ENCODE measurements at places on chromosomes 11 and 22. TPM values are rescaled to one million over a fixed set of nuclear protein-coding genes. Genes with fewer than 3 reads are reported as not detected.

- no peak overlapping the region for H3K4me3 ChIP-seq
- no peaks in the 10 kb centered on the region for H3K27me3 ChIP-seq
- no peaks in the 10 kb centered on the region for H3K4me1 ChIP-seq
- H3K27ac ChIP-seq = no peak overlapping the region
Observed at GRCh38 chr11:110032259-110032658, 60.9 kb upstream of the ZC3H12C start.

The C11orf65 gene
- 0.32 TPM for total RNA-seq

DNA sequence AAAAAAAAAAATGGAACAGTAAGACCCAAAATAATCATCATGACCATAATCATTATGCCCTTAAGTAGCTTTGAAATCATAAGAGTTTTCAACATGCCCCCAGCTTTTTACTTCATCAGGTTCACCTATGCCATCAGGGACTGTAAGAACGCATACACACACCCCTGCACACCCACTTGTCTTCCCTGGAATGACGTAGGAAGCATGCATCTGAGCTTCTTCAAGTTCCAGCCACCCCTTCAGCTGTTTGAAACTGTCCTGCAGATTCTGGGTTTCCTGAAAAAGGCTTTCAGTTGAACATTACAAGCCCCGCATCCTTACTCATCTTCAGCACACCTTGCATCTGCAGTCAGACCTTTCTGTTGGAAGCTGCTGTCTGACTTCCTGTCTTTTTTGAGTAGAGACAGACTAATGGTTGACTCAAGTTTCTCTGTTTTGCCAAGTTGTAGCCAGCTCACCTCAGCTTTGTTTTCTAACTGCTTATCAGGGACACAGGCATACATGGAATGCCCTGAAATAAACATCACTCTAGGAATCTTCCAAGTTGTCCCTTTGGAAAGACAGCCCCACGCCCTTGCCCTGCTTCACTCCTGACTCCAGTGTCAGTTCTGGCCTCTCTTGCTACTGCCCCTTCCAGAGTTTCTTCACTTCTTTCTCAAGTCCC is 37.0 kb downstream of the ARHGAP1 start:
- H3K27ac ChIP-seq = no peak overlapping the region
- H3K27me3 ChIP-seq = no peaks in the 10 kb centered on the region
- H3K4me3 ChIP-seq = no peak overlapping the region
- DNase-seq = no peak
- H3K36me3 ChIP-seq = peaks cover 11% of the 10 kb centered on the region

The TMEM191C gene
- total RNA-seq = not detected

The KDELR3 gene
- total RNA-seq = 8.9 TPM

DNA sequence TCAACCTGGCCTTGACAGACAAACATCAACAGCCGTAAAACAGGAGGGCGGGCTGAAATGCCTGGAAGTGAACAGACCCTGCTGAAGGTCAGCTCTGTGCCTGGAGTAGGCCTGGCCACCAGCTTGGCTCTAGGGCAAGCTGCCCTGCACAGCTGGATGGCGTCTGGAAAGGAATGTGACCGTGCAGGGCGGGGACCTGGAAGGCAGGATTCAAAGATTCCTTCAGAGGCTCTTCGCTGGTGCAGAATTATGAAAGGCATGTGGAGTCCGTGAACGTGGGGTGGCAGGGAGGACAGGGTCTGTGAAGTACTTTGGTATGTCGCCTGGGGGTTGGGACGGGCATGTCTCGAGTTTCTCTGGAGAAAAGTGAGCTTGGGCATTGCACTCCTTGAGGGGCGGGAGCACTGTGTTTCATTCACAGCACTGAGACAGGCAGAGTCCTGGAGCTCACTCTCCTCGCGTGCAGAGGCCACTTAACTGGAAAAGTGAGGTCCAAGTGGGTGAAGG is 1.5 kb downstream of the EHD1 start:
- no peaks in the 10 kb centered on the region for H3K27me3 ChIP-seq
- H3K4me1 ChIP-seq = peaks cover 19% of the 10 kb centered on the region
- peak overlapping the region; percentile 96 for H3K27ac ChIP-seq

- no peaks in the 10 kb centered on the region for H3K36me3 ChIP-seq
- H3K4me1 ChIP-seq = no peaks in the 10 kb centered on the region
- DNase-seq = no peak
- H3K4me3 ChIP-seq = no peak overlapping the region
Observed at GRCh38 chr22:41442240-41442792, 4.3 kb downstream of the TOB2 start.

GRCh38 chr22:43289531-43289963 is 53.6 kb downstream of the SCUBE1 start:
- DNase-seq = no peak
- H3K4me3 ChIP-seq = peak overlapping the region; percentile 10
- no peaks in the 10 kb centered on the region for H3K27me3 ChIP-seq
- H3K27ac ChIP-seq = peak overlapping the region; percentile 74
- H3K4me1 ChIP-seq = peaks cover 7% of the 10 kb centered on the region
- H3K36me3 ChIP-seq = no peaks in the 10 kb centered on the region

DNA sequence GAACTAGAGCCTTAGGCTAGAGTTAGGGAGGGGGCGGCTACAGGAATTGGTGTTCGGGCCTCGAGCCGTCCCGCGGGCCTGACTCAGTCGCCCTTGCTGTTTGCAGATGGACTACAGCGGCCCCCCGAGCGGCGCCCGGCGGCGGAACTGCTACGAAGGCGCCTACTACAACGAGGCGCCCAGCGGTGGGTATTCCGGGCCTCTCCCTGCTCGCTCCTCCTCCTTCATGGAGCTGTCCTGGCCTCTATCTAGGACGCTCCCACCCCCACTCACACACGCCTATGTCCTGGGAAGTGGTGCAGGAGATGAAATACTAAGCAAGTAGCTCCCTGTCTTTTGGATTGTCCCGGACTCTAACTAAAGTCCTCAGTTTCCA is 1.4 kb downstream of the MYOD1 start:
- no peaks in the 10 kb centered on the region for H3K36me3 ChIP-seq
- no peak for DNase-seq
- H3K4me1 ChIP-seq = no peaks in the 10 kb centered on the region
- no peak overlapping the region for H3K27ac ChIP-seq
- H3K27me3 ChIP-seq = peaks cover 12% of the 10 kb centered on the region
- no peak overlapping the region for H3K4me3 ChIP-seq

DNA sequence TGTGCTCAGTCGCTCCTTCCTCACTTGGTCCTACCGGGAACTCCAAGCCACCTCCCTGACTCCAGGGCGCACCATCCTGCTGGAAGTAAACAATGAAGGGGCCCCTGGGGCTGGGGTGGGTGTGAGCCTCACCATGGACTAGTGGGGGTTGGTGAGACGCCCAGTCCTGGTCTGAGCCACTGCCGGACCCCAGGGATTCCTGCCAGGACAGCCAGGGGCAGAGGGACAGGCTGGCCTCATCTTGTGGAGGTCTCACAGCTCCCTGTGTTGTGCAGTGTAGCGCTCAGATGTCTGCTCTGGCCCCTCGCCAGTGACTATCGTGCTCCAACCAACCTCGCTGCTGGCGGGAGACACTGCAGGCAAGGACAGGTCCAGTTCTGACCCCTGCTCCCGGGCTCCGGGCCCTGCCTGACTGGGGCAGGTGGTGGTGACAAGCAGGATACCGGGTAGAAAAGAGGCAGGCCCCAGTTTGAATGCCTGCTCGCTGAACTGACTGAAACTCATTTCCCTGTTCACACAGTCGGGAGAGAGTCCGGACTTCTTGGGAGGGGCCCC is 1021.4 kb downstream of the BRD1 start:
- no peak overlapping the region for H3K4me3 ChIP-seq
- no peak overlapping the region for H3K27ac ChIP-seq
- no peaks in the 10 kb centered on the region for H3K4me1 ChIP-seq
- no peaks in the 10 kb centered on the region for H3K27me3 ChIP-seq
- no peaks in the 10 kb centered on the region for H3K36me3 ChIP-seq

The CDC45 gene
- not detected for total RNA-seq
